ENCODE measurements at places on chromosomes 2 and 18. TPM values are rescaled to one million over a fixed set of nuclear protein-coding genes. Genes with fewer than 3 reads are reported as not detected.
A peak's percentile ranks its signal among the peaks of the same experiment; 100 is the strongest.

DNA sequence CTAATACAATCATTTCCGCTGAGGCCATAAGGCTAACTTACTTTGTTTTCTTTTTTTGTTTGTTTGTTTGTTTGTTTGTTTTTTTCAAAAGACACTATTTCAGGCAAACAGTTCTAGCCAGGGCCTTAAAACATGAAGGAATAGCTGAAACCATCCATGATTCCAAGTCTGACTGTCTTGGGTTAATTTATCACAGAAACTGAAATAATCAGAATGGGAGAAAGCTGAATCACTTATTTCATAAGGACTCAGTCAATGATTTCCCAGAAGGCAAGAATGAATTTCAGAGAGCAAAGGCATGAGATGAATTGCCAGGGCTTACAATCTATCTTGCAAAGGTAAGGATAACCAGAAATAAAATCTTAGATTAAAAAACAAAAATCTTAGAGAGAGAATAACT is 1315.1 kb downstream of the SUCLG1 start:
- H3K4me1 ChIP-seq = no peaks in the 10 kb centered on the region
- H3K4me3 ChIP-seq = no peak overlapping the region
- no peaks in the 10 kb centered on the region for H3K27me3 ChIP-seq
- H3K27ac ChIP-seq = no peak overlapping the region
- no peak for DNase-seq

GRCh38 chr2:234251326-234252271 is 201.1 kb downstream of the SPP2 start:
- no peaks in the 10 kb centered on the region for H3K36me3 ChIP-seq
- H3K4me1 ChIP-seq = peaks cover 60% of the 10 kb centered on the region
- no peaks in the 10 kb centered on the region for H3K27me3 ChIP-seq
- peak; percentile 95 for DNase-seq

GRCh38 chr2:235810252-235810651 is 316.4 kb downstream of the AGAP1 start:
- H3K27ac ChIP-seq = no peak overlapping the region
- H3K4me3 ChIP-seq = no peak overlapping the region
- peaks cover 67% of the 10 kb centered on the region for H3K36me3 ChIP-seq

- DNase-seq = peak; percentile 65
- H3K27ac ChIP-seq = no peak overlapping the region
- no peaks in the 10 kb centered on the region for H3K27me3 ChIP-seq
- peaks cover 15% of the 10 kb centered on the region for H3K4me1 ChIP-seq
- no peaks in the 10 kb centered on the region for H3K36me3 ChIP-seq
Measured at GRCh38 chr2:231601356-231602229, 8.9 kb downstream of the TEX44 start.

DNA sequence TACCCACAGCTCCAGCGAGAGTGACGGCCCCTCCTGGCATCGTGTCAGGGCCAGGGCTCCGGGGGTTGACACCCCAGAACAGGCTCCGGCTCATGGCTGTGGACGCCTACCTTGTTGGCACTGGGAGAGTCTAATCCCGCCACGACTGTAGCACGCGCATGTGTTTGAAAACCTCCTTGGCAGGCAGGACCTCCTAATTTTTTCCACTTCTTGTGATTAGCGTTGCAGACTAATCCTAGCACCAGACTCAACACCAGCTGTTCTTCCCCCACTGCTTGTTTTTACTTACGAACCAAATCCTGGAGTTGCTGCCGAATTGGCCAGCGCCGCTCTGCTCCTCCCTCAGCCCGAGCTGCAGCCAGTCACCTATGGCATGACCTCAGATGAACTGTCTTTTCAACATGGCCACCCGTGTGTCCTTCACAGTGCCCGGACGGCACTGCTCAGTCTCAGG is 110.7 kb downstream of the KLHL29 start:
- no peaks in the 10 kb centered on the region for H3K27me3 ChIP-seq
- DNase-seq = no peak
- no peak overlapping the region for H3K4me3 ChIP-seq

- H3K36me3 ChIP-seq = no peaks in the 10 kb centered on the region
- no peak overlapping the region for H3K27ac ChIP-seq
- DNase-seq = no peak
- H3K4me3 ChIP-seq = no peak overlapping the region
Measured at GRCh38 chr2:150146879-150147278, 340.6 kb downstream of the RND3 start.

- no peak overlapping the region for H3K4me3 ChIP-seq
- H3K27me3 ChIP-seq = no peaks in the 10 kb centered on the region
Measured at GRCh38 chr18:3525870-3526420, 76.0 kb downstream of the TGIF1 start.

DNA sequence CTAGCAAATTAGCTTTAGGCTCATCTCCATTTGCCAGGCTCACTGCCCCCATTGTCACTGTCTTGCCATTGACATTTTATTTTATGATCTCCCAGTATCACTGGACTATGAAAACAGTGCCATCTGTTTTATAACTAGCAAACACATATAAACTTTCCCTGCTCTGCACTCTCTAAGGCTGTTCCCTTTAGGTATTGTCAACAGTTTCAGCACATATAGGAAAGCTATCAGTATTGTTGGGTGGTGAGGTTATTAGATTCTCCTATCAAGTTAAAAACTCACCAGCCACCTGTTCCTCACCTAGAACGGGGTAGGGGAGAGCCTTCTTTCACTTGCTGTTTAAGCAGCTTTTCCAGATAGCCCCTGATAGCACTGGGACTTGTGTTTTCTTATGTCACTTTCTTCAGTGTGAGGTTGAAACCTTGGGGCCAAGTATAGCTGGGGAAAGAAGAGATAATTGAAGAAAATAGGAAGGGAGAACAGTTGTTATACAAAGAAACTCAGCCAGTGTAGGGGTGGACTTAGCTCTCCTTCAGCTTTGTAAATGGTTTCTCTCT is 32.5 kb downstream of the CFLAR start:
- H3K27me3 ChIP-seq = no peaks in the 10 kb centered on the region
- DNase-seq = no peak
- H3K36me3 ChIP-seq = peaks cover 56% of the 10 kb centered on the region
- H3K4me1 ChIP-seq = peaks cover 44% of the 10 kb centered on the region
- peak overlapping the region; percentile 99 for H3K27ac ChIP-seq

DNA sequence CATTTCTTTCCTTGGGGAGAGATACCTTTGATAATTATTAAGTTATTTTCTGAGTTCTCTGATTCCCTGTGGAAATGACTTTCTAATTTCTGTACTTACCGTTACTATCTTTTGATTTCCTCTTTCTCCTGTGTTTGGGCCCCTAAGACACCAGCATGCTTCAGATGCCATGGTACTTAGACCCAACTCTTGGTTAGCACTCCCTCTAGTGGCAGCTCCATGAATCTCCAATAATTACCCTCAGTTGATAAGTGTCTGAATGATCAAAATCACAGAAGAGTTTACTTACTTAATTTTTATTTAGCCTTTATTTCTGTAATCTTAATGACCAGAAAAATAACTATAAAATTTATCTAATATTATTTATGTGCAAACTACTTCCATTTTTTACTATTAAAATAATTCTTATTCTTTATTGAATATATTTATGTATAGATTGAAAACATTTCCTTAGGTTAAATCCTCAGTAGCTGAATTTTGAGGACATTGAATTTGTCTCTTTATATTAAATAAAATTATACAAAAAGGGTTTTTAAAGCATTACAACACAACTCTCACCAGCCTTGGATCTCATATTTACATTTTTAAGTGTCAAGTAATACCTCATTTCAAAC is 300.4 kb downstream of the KCNS3 start:
- H3K36me3 ChIP-seq = no peaks in the 10 kb centered on the region
- H3K27ac ChIP-seq = no peak overlapping the region
- H3K4me3 ChIP-seq = no peak overlapping the region
- DNase-seq = no peak
- no peaks in the 10 kb centered on the region for H3K27me3 ChIP-seq

- H3K4me1 ChIP-seq = peaks cover 6% of the 10 kb centered on the region
- H3K36me3 ChIP-seq = no peaks in the 10 kb centered on the region
- DNase-seq = no peak
- no peak overlapping the region for H3K27ac ChIP-seq
- H3K4me3 ChIP-seq = no peak overlapping the region
Measured at GRCh38 chr2:46411245-46411641, 68.1 kb upstream of the TMEM247 start.

DNA sequence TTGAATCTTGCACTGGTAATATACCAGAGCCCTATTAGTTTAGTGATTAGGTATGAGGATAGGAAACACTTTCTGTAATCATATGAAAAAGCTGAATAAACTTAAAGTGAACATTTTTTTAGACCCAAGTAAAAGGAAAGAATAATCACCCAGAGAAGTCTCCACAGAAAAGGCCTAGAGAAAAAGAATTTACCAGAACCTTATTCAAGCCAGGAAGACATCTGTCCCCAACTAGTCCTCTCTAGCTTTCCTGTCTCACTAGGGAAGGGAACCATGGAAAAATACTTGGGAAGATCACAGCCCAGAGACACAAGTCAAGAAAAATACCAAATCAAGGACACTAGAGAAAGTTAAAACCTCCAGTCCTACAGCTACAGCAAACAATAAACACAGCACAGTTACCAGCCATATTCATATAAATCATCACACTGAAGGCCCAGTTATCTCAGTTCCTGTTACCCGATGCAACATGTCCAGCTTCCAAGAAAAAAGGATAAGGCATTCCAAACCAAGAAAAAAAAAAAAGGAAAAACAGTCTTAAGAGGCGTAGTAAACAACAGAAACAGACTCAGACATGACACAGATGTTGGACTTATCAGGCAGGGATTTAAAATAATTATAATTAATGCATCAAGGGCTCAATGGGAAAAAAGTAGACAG is 461.5 kb downstream of the IRS1 start:
- H3K4me3 ChIP-seq = no peak overlapping the region
- no peak for DNase-seq
- H3K4me1 ChIP-seq = peaks cover 12% of the 10 kb centered on the region
- H3K36me3 ChIP-seq = no peaks in the 10 kb centered on the region
- no peaks in the 10 kb centered on the region for H3K27me3 ChIP-seq
- no peak overlapping the region for H3K27ac ChIP-seq

DNA sequence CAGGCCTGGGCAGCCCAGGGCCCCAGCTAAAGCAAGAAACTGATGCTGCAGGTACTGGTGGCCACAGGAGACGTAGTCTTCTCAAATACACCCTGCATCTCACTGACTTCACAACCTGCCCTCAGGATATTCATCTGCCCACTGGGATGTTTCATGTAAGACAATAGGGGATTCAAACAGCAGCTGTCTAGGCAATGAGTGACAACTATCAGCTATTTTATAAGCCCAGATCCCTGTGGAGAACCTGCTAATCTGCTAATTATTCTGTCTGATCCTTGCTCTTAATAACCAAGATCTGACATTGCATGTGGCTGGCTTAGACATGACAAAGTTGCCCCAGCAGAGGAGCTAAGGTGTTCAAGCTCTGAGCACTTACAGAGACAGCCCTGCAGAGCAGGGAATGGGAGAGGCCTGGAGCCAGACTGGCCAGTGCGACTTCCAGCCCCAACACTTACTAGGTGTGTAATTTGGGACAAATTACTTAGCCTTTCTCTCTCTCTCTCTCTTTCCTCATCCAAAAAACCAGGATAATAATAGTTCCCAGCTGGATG is 28.6 kb downstream of the SIGLEC15 start:
- H3K4me1 ChIP-seq = peaks cover 4% of the 10 kb centered on the region
- no peaks in the 10 kb centered on the region for H3K27me3 ChIP-seq
- H3K4me3 ChIP-seq = no peak overlapping the region
- H3K27ac ChIP-seq = no peak overlapping the region

Gene GREB1
- not detected for total RNA-seq

Gene CYRIA
- total RNA-seq = 1.00 TPM

Gene M1AP
- total RNA-seq = not detected

Gene AQP12B
- total RNA-seq = not detected

Gene SP140L
- 36.8 TPM for total RNA-seq

Gene LYG1
- total RNA-seq = 0.37 TPM

Gene GALNT5
- 1.7 TPM for total RNA-seq

Gene ZNF396
- 0.79 TPM for total RNA-seq
